ENCODE measurements at places on chromosomes 12 and 14.

DNA sequence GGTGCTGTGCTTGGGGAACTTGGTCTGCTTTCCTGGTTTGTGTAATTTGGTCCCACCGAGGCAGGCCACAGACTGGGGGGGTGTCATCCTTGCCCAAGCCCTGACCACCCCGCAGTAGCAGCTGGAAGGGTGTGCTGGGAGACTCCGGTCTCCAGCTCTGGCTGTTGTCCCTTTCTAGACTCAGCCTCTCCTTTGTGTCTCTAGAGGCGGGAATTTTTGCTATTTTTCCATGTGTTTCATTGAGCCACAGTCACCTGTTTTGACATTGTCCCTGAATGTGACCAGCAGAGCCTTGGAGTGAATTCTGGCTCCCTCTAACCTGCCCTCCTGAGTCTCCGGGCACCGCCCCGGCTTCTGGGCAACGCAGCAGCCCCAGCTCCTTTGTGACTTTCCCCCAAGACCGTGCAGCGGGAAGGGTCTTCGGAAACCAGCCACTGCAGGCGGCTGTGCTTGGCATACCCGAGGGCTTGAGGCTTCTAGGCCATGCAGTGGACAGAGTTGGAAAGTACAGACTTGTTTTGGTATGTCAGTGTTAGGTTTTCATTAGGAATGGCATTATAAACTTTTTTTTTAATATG is 98.6 kb downstream of the TNFAIP2 start:
- no peak for DNase-seq

DNA sequence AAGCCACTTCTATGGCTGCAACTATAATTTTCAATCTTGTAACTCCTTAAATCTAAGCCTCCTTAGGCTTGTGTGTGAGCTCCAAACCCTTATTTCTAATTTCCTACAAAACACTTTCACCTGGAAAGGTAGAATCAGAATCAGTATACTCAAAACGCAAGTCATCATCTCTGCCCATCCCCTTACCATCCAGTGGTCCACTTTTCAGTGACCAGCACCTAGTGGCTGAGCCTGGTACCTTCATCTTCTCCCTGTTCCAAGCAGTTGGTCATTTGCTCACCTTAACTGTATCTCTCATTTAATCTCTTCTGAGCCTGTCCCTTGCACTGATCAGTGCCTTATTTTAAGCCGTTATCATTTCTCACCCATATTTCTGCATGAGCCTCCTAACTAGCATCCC is 107.9 kb downstream of the PPM1H start:
- DNase-seq = no peak

DNA sequence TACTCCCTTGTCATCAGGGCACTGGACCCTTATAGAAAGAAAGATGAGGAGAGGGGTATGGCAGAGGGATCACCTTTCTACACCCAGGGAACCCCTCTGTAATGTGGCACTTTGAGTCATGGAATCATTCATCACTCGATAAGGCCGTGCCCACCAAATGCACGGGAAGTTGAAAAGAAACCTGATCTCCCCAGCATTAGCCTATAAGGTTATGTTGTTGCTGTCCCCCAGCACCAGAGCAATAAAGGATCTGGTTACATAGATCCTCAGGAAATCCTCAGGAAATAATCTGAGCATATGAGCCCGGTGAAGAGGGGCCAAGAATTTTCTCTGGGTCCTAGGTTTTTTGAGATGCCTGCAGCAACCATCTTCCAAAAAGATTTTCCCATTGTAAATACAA is 148.8 kb upstream of the CRY1 start:
- no peak for DNase-seq

- no peak for DNase-seq
These were observed 111.2 kb upstream of the TMCC3 start for GRCh38 chr12:94761559-94761958.
